Fibroblast of skin of abdomen (primary cell): ENCODE measurements at places on chromosomes 1 and 21.

GRCh38 chr1:186807163-186807562 lies 21.6 kb upstream of the PLA2G4A start:
- DNase-seq, result no peak

DNA sequence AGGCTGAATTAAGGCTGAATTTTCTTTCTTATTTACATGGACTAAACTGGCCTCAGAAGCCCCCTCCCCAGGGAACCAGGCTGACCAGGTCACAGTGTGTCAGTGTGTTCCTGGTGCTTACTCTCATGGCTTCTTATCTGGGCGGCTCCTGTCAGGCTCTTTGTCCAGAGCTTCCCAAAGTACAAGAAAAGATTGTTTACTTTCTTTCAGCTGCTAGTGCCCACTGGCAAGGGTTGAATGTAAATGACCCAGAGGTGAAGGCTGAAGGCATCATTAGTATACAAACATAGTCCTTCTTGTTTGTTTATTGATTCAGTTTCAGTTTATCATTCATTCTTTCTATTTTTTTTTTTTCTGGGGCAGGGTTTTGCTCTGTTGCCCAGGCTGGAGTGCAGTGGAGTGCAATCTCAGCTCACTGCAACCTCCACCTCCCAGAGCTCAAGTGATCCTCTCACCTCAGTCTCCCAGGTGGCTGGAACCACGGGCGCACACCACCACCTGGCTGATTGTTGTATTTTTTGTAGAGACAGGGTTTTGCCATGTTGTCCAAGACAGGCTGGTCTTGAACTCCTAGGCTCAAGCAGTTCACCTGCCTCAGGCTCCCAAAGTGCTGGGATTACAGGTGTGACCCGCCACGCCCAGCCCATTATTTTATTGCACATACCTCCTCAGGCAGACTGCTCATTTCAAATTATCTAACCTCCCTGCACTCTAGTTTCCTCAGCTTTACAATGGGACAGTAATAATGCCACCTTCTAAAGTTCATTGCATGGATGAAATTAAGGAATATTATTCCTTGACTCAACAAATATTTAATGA lies 9.8 kb upstream of the KDM4A start:
- no peak for DNase-seq

- DNase-seq, result no peak
Observed at GRCh38 chr1:224177356-224177999, 5.6 kb upstream of the DEGS1 start.

- no peak for DNase-seq
Observed at GRCh38 chr21:43652616-43653015, 6.7 kb downstream of the HSF2BP start.

DNA sequence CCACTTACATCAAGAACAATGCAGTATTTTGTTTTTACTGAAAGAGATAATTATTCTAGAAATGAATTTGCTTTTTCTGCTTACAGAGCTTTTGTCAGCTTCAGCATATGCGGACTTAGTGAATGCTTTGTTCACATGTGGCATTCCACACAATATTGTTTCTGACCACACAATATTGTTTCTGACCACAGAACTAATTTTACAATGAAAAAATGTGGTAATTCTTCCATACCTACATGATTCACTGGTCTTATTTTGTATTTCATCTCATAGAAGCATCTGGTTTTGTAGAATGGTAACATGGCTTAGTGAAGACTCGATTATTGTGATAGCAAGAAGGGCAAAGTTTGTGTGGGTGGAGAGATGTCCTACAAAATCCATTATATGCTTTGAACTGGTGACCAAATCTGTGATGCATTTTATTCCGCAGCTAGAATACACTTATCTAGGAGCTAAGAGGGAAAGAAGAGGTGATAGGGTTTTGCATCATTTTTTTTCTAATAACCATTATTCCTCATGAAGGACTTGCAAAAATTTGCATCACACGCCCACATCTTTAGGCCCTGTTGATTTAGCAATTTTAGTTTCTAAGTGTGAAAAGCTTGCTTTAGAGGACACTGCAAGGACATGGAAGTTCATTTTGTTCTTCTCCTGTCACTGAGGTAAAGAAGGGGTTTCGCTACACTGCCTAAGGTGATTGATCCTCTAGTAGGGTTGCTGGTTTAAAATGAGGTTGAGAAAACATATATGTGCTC lies 75.3 kb downstream of the HLX start:
- DNase-seq, result peak; percentile 81

DNA sequence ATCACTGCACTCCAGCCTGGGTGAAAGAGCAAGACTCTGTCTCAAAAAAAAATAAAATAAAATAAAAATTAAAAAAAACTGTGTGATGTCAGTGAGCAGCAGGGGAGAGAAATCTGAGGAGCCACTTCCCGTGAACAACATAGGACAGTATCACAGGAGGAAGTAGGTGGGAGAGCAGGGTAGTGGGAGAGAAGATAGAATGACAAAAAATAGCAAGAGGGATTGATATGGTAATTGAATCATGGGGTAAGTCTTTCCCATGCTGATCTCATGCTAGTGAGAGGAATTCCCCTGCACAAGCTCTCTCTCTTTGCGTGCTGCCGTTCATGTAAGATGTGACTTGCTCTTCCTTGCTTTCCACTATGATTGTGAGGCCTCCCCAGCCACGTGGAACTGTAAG lies 81.6 kb upstream of the PBX1 start:
- no peak for DNase-seq

DNA sequence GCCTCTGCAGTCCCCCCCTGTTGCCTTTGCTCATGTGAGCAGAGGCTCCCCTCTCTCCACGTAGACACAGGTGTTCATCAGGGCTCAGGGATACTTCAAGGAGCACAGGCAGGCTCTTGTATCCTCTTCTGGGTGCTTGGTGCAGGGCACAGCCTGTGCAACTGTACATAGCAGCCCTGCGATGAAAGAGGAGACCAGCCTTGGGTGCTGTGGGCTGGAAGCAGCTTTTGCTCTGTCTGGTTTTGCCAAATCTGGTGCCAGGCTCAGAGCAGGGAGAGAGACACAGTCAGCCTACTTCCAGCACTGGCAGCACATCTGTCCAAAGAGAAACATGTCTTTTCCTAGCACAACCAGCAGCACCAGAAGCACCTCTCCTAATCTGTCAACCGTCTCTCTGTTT lies 132.1 kb downstream of the ETS2 start:
- DNase-seq, result no peak

DNA sequence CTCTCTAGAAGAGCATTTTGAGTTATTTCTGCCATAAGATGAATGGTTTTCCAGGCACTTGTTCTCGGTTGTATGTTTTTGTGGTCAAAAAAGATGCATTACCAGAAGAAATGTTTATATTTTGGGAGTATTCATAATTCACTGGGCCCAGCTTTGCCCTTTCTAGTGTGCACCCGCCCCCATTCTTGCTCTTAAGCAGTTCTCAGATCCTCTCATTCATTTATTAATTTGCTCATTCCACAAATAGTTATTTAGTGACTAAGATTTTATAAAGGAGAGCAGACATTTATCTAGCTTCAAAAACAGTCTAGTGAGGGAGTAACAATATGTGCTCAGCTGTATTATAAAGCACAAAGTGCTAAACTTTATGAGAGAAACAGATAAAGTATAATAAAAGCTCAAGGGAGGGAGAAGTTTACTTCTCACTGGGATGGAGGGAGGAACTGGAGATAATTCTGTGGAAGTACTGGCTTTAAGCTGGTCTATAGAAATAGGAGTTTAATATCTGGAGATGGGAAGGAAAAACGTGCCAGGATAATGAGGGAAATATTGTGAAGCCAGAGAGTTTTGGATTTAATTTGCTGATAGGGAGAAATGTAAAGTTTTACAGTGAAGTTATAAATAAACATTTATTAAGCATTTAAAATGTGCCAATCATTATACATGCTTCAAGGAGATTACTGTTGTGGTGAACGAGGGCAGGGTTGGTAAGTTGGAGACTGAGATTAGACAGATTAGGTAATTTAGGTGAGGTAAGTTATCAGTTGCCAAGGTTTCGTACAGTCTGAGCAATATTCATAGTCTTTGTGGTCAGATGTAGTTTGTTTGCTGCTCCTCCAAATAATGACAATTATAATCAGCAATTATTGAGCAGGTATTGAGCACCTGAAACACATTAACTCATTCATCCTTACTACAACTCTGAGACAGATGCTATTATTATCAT lies 9.1 kb upstream of the MACF1 start:
- DNase-seq, result peak; percentile 76

DNA sequence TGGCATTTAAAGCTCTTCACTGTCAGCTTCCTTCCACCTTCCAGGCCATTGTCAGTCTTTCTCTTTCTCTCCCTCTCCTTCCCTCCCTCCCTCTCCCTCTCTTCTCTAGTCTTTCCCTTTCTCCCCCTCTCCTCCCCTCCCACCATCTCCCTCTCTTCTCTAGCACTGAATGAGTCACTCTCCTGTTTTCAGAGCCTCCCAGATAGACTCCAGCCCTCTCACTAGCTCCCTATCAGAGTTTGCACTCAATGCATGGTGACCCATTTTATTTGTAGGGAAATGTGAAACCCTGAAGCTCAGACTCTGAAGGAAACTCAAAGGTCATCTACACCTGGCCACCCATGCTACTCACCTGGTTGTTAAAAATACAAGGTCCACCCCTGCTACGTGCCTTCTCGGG lies 4.4 kb upstream of the MATN1 start:
- DNase-seq, result peak; percentile 59

GRCh38 chr1:200154069-200154767 lies 126.7 kb downstream of the NR5A2 start:
- no peak for DNase-seq

DNA sequence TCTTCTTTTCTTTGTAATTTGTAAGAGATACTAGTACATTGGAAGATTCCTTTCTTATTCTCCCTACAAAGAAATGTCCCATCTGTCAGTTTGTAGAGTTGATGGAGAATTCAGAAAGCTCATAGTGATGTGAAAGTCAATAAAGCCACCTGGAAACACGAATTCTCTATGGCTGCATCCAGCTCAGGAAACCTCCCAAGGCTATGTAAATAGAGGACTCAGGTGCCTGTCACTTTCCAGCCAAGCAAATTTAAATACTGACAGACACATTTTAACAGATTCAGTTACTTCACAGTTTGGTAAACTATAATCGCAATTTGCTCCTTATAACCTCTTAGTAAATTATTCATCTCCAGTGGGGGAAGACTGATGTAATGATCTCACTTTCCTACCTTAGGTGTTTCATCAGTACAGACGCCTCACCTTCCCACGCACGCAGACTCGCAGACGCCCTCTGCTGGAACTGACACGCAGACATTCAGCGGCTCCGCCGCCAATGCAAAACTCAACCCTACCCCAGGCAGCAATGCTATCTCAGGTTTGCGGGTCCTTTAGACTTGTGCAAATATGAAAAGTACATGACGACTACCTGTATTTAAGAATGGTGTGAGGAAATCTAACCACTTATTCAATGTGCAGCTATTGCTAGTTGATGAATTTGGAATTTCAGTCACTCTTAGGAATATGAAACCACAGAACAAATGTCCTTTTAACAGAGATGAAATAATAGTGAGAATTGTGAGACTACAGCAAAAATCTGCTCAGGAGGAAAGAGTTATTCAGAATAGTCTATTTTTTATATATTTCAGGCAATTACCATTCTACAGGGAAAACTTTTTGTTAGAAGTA lies 60.6 kb downstream of the PTPRC start:
- peak; percentile 37 for DNase-seq

DNA sequence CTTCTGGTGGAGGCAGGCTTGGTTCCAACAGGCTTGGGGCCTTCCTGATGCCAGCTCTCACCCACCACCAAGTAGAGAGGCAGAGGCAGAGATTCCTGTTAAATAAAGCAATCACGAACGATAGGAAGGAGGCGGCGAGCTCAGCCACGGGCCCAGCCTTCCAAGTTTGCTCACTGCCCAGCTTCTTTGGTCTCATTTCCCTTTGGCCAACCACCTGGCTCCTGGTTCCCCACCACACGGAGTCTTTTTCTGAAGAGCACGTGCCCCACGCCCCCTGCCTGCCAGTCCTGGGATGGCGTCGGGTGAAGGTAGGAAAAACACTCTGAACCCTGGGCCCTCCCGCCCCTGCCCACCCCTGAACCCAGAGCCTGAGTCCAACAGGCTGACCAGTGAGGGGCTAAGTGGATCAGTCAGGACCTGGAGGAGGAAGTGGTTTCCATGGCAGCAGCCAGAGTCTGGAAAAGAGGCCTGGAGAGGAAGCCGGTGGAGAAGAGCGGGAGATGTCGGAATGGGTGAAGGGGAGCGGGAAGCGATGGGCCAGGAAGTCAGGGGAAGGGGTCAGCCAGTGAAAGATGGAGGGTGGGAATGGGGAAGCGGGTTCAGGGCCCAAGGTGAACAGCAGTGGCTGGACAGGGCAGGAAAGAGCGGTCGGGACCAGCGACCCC lies 158.2 kb upstream of the KLHDC7A start:
- no peak for DNase-seq

GRCh38 chr1:222290866-222291265 lies 257.0 kb downstream of the HHIPL2 start:
- no peak for DNase-seq

GRCh38 chr1:20590306-20590777 lies 1.4 kb downstream of the CDA start:
- peak; percentile 52 for DNase-seq

- DNase-seq, result no peak
Observed at GRCh38 chr1:191696354-191696753, 461.9 kb upstream of the RGS18 start.

- DNase-seq, result no peak
Observed at GRCh38 chr21:34228792-34229191, 135.0 kb upstream of the KCNE2 start.

DNA sequence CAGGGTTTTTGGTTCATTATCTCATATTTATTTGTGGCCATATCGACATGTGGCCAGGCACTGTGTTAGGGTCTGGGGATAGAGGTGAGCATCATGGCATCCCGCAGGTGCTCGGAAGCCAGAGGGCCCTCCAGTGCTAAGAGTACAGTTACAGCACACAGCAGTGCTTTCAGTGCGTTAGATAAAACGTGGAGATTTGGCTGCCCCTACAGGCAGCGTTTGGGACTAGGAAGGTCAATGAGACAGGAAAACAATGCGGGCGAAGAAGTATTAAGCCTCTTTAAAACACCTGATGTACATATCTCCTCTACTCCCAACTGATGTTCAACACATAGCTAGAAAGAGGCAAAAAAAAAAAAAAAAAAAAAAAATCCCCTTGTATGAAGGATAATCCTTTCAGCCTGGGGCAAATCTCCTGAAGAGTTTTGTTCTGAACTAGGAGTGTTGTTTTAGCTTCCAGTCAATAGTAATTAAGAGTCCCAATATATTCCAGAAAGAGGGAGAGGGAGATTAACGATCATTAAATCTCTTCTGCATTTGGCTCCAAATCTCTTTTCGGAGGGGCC lies 80.1 kb downstream of the CAPZB start:
- DNase-seq, result no peak

DNA sequence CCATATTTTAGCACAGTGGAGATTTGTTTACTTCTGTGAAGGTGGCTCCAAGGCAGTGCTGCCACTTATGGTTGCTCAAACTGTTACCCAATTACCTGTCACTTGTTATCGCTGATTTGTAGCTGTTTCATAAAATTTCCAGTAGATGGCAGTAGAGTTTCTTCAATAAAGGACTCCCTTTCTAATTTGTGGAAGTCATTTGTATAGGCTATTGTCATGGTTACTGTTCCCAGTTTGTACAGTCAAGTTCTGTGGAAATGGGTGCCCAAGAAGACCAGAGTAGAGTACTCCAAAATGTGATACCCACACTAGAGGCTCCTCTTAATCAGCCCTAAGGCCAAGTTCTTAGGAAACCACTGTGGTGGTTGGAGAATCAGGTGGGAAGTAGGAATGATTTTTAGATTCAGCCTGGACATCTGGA lies 186.1 kb downstream of the CLEC20A start:
- peak; percentile 74 for DNase-seq
